ENCODE measurements at places on chromosomes 1 and 21.

DNA sequence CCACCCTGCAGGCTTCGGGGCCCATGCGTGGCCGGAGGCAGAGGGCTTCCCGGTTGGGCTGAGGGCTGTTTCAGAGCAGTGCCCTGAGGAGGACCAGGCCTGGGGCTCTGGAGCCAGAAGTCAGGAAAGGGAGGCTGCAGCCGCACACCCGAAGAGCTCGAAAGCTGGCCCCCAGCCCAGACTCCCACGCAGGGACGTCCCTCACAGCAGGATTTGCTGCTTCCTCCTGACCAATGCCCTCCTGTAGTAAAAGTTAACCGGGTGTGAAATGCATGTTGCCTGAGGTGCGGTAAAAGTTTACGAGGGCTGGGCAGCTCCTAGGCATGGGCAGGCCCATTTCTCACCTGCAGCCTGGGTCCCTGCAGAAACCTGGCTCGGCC is 101.5 kb upstream of the ARHGEF16 start:
- no peak for DNase-seq

GRCh38 chr1:25065795-25066238 is 135.7 kb upstream of the RUNX3 start:
- DNase-seq, result no peak

DNA sequence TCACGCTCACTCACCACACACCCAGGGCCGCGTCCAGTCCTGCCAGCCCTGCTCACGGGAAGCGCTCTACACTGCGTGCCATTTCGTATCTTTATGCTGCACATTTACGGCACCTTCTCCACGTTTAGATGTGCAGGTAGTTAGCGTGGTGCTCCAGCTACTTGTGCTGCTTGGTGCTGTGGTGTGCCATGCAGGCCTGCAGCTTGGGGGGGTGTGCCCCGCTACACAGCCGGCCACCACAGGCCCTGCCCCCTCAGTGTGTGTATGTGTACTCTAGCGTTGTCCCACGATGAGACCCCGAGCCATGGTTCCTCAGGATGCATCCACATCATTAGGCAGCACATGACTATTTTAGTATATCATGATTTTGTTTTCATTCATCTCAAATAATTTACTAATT is 38.3 kb downstream of the SNAP47 start:
- DNase-seq, result no peak

DNA sequence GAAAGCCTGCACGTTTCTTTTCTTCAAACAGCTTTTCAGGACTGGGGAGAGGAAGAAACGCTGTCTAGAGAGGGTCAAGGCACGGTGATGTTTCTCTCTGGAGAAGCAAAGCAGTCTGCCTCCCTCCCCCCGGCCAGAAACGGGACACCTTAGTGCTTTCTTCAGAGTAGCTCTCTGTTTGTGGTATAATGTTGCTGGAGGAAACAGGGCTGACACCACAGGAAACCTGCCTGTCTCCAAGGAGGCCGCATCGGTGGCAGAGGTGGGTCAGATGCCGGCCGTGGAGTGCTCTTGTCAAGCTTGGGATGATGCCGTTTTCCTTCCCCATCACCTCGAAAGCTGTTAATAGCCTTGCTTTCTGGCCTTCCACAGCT is 139.4 kb downstream of the DHRS3 start:
- no peak for DNase-seq

GRCh38 chr21:35024071-35024420 is 25.1 kb downstream of the RUNX1 start:
- no peak for DNase-seq

DNA sequence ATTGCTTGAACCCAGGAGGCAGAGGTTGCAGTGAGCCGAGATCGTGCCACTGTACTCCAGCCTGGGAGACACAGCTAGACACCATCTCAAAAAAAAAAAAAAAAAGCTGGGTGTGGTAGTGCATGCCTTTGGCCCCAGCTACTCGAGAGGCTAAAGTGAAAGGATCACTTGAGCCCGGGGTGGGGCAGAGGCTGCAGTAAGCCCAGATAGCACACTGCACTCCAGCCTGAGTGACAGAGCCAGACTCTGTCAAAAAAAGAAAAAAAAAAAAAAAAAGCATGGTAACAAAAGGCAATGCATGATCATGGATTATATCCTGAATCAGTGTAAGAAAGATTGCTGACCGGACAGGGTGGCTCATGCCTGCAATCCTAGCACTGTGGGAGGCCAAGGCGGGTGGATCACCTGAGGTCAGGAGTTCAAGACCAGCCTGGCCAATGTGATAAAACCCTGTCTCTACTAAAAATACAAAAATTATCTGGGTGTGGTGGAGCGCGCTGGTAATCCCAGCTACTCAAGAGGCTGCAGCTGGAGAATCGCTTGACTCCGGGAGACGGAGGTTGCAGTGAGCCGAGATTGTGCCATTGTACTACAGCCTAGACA is 76.3 kb downstream of the RUSC1 start:
- DNase-seq, result no peak

DNA sequence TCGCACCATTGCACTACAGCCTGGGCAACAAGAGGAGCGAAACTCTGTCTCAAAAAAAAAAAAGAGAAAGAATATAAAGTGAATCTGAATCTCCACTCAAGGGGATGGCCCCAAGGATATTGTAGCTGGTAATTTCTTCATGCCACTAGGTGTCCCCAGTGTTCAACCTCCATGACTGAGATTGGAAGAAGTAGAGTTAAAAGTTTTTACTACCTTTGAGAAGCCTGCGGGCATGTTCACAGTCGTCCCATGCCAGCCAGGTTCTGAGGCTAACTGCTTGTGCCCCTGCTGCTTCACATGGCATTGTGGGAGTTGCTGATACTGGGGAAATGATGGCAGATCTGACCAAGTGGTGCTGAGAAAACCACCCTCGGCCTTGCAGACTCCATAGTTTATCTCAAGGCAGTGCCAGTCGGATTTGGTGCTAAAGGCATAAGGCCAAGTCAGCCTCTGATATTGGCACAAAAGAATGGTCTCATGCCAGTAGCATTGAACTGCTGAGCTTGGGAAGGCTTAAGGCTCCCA is 10.8 kb upstream of the SHISA4 start:
- no peak for DNase-seq

DNA sequence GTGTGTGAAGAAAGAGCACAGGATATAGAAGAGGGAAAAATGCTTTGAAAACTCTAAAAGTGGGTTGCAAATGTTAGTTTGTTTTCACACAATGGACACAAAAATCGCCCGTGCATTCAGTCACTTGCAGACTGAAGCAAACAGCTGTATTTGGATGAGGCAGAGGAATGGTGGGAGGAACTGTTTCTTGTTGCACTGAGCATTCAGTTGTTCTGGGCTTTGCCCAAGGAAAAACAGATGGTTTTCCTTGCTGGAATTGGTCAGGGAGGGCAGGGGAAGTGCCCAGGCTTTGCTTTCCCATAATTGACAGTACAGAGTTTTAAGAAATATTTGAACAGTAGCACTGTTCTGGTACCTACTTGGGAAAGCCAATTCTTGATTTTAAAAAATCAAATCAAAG is 19.5 kb upstream of the WARS2 start:
- no peak for DNase-seq

GRCh38 chr1:71641903-71642302 is 561.1 kb upstream of the ZRANB2 start:
- no peak for DNase-seq
